Transverse colon (tissue), 4 donors: ENCODE measurements at places on chromosomes 16 and 17. TPM values are rescaled to one million over a fixed set of nuclear protein-coding genes. Genes with fewer than 3 reads are reported as not detected.

Gene CACNG3
- total RNA-seq: not detected

Gene RAPGEFL1
- 278 TPM for total RNA-seq

Gene AIPL1
- total RNA-seq: not detected

Gene KRT28
- not detected for total RNA-seq

Gene DPEP3
- total RNA-seq: not detected

Gene DOC2A
- total RNA-seq: 7.2 TPM

Gene NPB
- total RNA-seq: 0.41 TPM

Gene TPSG1
- total RNA-seq: 20.9 TPM

Gene GDPD1
- 1.8 TPM for total RNA-seq

- H3K4me3 ChIP-seq: no peak overlapping the region
- no peaks in the 10 kb centered on the region for H3K4me1 ChIP-seq
- no peak overlapping the region for H3K27ac ChIP-seq
- no peaks in the 10 kb centered on the region for H3K36me3 ChIP-seq
Observed at GRCh38 chr16:27665881-27666280, 115.9 kb downstream of the KATNIP start.

DNA sequence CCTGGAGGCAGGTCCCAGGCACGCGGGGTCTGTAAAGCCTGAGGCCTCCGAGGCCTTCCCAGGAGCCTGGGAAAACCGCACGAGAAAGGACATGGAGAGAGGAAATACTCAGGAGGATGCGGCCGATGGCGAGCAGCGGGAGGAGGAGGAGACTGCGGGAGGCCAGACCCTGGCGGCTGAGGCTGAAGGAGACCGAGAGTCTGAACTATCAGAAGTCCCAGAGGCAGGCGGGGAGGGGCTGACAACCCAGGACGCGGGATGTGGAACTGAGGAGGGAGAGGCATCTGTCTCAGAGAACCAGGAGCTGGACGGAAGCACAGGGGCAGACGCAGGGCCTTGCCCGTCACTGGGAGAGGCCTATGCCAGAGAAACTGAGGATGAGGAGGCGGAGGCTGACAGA is 2.4 kb downstream of the APOBR start:
- no peaks in the 10 kb centered on the region for H3K27me3 ChIP-seq
- no peaks in the 10 kb centered on the region for H3K36me3 ChIP-seq
- no peak overlapping the region for H3K27ac ChIP-seq
- H3K4me3 ChIP-seq: no peak overlapping the region
- DNase-seq: no peak

GRCh38 chr17:81931557-81932332 is 4.2 kb upstream of the MAFG start:
- peaks cover 10% of the 10 kb centered on the region for H3K4me1 ChIP-seq
- no peak overlapping the region for H3K27ac ChIP-seq
- H3K4me3 ChIP-seq: no peak overlapping the region
- no peaks in the 10 kb centered on the region for H3K36me3 ChIP-seq

- no peak overlapping the region for H3K27ac ChIP-seq
- H3K4me1 ChIP-seq: peaks cover 12% of the 10 kb centered on the region
- no peak overlapping the region for H3K4me3 ChIP-seq
- H3K36me3 ChIP-seq: no peaks in the 10 kb centered on the region
- H3K27me3 ChIP-seq: no peaks in the 10 kb centered on the region
Observed at GRCh38 chr17:49680314-49680713, 2.4 kb upstream of the SPOP start.

GRCh38 chr16:56305956-56306565 is 114.8 kb downstream of the GNAO1 start:
- H3K27me3 ChIP-seq: no peaks in the 10 kb centered on the region
- no peak for DNase-seq
- H3K4me3 ChIP-seq: no peak overlapping the region
- no peaks in the 10 kb centered on the region for H3K36me3 ChIP-seq

- H3K4me3 ChIP-seq: no peak overlapping the region
- no peak overlapping the region for H3K27ac ChIP-seq
- no peaks in the 10 kb centered on the region for H3K27me3 ChIP-seq
- DNase-seq: no peak
Observed at GRCh38 chr16:76784530-76784929, 406.5 kb upstream of the MON1B start.

DNA sequence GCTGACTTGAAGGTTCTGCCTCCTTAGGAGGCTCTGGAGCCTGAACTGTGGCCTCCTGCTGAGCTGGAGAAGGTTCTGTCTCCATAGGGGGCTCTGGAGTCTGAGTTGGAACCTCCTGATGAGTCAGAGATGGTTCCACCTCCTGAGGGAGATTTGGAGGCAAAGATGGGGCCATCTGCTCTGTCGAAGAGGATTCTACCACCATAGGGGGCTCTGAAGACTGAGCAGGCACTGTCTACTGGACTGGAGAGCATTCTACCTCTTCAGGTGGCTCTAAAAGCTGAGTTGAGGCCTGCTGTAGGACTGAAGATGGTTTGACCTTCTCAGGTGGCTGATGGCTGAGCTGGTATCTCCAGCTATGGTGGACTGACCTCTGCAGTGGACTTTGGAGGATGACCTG is 16.2 kb downstream of the RDM1 start:
- no peaks in the 10 kb centered on the region for H3K4me1 ChIP-seq
- no peak overlapping the region for H3K27ac ChIP-seq
- H3K27me3 ChIP-seq: no peaks in the 10 kb centered on the region

- H3K27me3 ChIP-seq: no peaks in the 10 kb centered on the region
- peak; percentile 59 for DNase-seq
- H3K27ac ChIP-seq: peak overlapping the region; percentile 54
- H3K36me3 ChIP-seq: no peaks in the 10 kb centered on the region
- H3K4me1 ChIP-seq: peaks cover 11% of the 10 kb centered on the region
Observed at GRCh38 chr16:22685459-22685830, 128.5 kb upstream of the HS3ST2 start.

DNA sequence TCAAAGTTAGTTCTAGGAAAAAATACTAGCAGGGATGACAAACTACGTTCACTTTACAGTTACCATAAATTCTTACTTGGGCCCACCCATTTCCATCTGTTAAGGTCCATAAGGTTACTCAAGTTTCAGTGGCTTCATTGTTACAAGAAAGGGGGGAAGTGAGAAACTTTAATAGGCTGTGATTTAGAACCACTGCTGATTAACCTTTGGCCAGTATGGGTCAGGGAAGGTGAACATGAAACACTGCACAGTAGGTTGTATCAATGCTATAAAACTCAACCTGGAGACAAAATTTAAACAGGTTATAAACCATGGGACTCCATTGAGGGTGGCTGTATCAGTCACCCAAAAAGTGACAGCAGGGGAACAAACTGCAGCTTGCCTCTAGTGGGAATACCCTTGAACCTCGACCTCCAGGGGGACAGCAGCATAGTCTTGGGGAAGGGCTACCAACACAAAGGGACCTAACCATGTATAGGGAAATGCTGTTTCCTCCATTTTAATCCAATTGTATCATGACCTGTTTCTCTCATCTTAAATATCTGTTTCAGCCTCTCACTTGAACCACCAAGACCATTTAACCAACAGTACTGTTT is 10.4 kb downstream of the PTRH2 start:
- peaks cover 7% of the 10 kb centered on the region for H3K4me1 ChIP-seq
- peak overlapping the region; percentile 35 for H3K27ac ChIP-seq
- DNase-seq: no peak
- H3K4me3 ChIP-seq: no peak overlapping the region

DNA sequence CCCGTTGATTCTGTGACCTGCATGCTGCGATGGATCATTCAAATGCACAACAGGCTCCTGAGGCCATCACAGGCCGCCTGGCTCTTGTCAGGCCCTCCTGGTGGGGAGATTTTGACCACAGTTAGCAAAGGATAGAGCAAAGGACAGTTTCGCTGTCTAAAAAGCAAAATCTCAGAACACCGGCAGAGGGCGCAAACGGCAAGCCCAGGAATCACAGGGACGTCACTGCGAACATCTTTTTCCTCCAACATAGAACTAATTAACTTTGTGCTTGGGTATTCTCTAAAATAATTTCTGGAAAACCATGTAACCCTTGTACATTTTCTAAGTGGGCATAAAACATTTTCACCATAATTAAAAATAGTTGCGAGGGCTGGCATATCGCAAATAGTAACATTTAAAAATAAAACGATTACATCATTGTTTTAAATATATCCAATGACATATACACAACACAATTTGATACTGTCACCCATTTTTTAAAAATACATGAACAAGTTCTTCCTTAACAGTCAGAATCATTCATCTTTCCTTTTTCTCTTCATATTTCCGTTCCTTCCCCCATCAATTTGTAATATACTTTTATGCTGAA is 19.7 kb upstream of the SLC47A1 start:
- H3K4me1 ChIP-seq: no peaks in the 10 kb centered on the region
- H3K4me3 ChIP-seq: no peak overlapping the region
- DNase-seq: peak; percentile 75
- no peaks in the 10 kb centered on the region for H3K36me3 ChIP-seq
- H3K27ac ChIP-seq: no peak overlapping the region

GRCh38 chr16:88665148-88665547 is 2.3 kb upstream of the MVD start:
- no peak overlapping the region for H3K27ac ChIP-seq
- no peak overlapping the region for H3K4me3 ChIP-seq
- H3K27me3 ChIP-seq: no peaks in the 10 kb centered on the region

GRCh38 chr17:46756861-46757260 is 61.6 kb downstream of the WNT3 start:
- DNase-seq: no peak
- H3K36me3 ChIP-seq: peaks cover 6% of the 10 kb centered on the region
- no peaks in the 10 kb centered on the region for H3K4me1 ChIP-seq
- H3K27ac ChIP-seq: no peak overlapping the region

DNA sequence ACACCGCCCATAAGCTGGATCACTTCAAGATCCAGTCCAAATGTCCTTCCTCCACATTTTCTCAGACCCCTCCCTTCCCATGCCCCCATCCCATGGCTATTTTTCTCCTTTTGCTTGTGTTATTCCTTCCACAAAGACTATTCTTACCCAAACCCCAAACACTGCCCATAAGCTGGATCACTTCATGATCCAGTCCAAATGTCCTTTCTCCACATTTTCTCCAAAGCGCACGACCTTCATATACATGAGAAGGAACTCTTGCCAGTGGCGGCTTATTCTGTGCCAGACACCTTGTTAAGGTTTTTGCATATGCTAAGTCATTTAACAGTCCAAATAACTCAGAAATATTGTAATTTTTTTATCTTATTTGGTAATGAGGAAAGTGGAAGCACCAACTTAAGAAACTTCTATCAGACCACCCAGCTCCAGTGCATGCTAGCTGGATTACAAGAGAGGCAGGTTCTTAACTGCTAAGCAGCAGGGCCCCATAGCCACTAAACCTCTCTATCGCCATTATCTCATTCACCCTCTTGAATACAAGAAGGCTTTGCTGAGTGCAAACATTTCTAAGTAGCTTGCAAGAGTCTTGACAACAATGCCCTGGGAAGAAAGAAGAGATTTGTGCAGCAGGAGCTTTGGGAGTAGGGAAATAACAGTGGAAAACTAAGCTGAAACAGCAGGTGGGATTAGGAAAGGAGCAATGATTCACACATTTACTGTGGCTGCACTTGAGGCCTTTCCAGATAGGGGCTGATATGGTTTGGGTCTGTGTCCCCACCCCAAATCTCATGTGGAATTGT is 428.2 kb upstream of the MAF start:
- peaks cover 4% of the 10 kb centered on the region for H3K4me1 ChIP-seq
- no peak overlapping the region for H3K4me3 ChIP-seq
- H3K36me3 ChIP-seq: no peaks in the 10 kb centered on the region
- no peak overlapping the region for H3K27ac ChIP-seq

- no peaks in the 10 kb centered on the region for H3K36me3 ChIP-seq
- H3K4me1 ChIP-seq: peaks cover 8% of the 10 kb centered on the region
- no peak overlapping the region for H3K4me3 ChIP-seq
- no peaks in the 10 kb centered on the region for H3K27me3 ChIP-seq
- H3K27ac ChIP-seq: no peak overlapping the region
- DNase-seq: no peak
Observed at GRCh38 chr16:84278968-84279367, 15.7 kb upstream of the WFDC1 start.

DNA sequence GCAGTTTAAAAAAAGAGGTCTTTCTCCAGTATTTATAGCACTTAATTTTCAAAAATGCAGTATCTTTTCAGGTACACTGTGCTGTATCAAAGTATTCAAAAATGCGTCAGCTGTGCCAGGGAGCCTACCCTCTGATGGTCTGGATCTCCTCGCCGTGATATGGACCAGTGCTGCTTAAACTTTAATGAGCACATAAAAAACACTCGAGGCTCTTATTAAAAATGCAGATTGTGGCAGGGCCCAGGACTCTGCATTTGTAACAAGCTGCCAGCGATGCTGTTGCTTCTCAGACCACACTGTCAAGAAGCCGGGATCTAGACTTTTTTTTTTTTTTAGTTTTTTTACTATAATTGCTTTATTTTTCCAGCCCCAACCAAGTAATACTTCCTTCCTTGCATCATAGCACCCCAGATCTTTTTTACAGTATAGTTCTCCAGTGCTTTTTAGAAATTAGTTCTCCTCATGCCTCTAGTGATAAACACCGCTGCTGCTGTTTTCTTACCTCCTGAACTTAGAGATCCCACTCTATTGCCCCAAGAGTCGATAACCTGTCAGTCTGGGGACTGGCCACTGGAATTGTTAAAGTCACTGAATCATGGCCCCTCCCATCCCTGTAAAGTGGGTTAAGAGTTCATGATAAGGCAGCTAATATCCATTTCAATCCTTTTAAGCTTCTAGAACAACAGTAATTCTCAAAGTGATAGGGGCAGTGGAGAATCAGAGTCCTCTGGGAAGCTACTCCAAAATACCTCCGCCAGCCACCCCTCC is 1.6 kb upstream of the SMARCD2 start:
- no peaks in the 10 kb centered on the region for H3K27me3 ChIP-seq
- DNase-seq: no peak

- no peaks in the 10 kb centered on the region for H3K36me3 ChIP-seq
- peaks cover 3% of the 10 kb centered on the region for H3K4me1 ChIP-seq
- DNase-seq: no peak
- H3K4me3 ChIP-seq: no peak overlapping the region
- no peaks in the 10 kb centered on the region for H3K27me3 ChIP-seq
Observed at GRCh38 chr17:57667461-57667923, 77.6 kb downstream of the CCDC182 start.

- peaks cover 17% of the 10 kb centered on the region for H3K36me3 ChIP-seq
- DNase-seq: no peak
- H3K27ac ChIP-seq: no peak overlapping the region
Observed at GRCh38 chr17:2701161-2701995, 10.2 kb downstream of the CLUH start.

- no peaks in the 10 kb centered on the region for H3K4me1 ChIP-seq
- no peak overlapping the region for H3K4me3 ChIP-seq
- no peaks in the 10 kb centered on the region for H3K27me3 ChIP-seq
- no peaks in the 10 kb centered on the region for H3K36me3 ChIP-seq
- no peak for DNase-seq
- H3K27ac ChIP-seq: no peak overlapping the region
Observed at GRCh38 chr17:73533127-73533526, 111.1 kb downstream of the SDK2 start.
